ENCODE measurements at places on chromosomes 3 and 15.

- no peak for DNase-seq
These were observed 18.4 kb downstream of the MEF2A start for GRCh38 chr15:99584081-99584600.

GRCh38 chr3:33882296-33882695, 83.9 kb downstream of the PDCD6IP start:
- no peak for DNase-seq

GRCh38 chr3:134146666-134147065, 104.0 kb downstream of the RYK start:
- no peak for DNase-seq

GRCh38 chr15:74343127-74343796, 24.2 kb downstream of the CYP11A1 start:
- DNase-seq = no peak

DNA sequence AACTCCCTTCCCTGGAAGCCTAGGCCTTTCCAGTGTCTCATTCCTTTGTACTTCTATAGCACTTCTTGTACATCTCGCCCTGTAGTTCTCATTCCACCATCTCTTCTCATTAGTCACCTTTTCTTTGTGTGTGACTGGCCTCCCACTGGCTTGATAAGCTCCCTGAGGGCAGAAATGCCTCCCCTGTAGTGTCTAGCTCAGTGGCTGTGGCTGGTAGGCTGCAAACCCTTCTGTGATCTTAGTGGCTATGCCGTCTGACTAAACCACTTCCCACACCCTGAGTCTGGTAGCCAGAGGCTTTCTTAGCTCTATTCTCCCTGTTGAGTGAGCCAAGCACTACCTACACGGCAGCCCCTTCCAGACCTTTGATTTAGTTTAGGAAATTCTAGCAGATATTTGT, 24.4 kb upstream of the TNFAIP8L3 start:
- no peak for DNase-seq

DNA sequence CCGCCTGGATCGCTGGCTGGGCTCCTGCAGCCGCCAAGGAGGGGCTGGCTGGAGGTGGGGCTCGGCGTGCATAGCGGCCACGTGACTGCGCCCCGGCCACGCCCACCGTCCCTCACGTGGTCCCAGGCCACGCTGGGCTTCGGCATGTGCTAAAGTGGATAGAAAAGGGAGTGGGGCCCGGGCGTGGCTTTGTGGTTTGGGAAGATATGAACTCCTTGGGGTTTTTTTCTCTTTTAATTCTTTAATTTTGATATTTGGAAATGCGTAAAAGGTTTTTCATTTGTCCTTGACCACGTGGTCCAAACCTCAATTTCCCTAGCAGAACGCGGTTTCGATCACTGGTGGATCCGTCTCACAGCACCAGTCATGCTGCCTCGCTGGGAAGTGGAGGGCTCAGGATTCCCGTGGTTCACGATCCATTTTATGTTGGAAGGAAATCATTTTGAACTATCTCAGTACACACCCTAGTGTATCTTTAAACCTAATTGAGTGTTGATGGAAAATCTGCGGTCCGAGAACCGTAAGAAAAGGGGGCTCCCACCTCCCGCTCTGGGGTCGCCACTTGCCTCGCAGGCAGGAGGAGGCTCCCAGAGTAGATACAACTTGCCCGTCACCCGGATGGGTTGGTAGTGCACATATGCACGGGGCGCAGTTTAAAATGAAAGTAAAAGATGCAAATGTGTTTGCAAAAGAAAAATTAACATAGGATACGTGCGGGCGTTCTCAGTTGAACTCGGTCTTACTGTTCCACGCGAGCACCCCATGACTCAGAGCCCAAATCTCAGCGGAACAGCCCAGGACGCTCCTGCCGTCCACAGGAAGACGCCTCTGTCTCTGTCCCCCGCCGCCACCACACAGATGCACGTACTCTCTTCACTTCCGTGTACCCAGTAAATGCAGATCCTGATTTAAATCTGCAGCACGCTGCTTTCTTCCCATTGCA, 141.9 kb downstream of the PGPEP1L start:
- DNase-seq = peak; percentile 68

GRCh38 chr3:41159588-41160189, 39.6 kb upstream of the CTNNB1 start:
- no peak for DNase-seq

GRCh38 chr3:73727117-73727821, 102.5 kb upstream of the PDZRN3 start:
- no peak for DNase-seq

Measured in CD8-positive, alpha-beta memory T cell (primary cell).